ENCODE measurements at places on chromosomes 7 and 10.

- DNase-seq = peak; percentile 89
These were observed 89.8 kb upstream of the LRRTM3 start for GRCh38 chr10:66836057-66836456.

GRCh38 chr10:3056280-3057037 lies 10.9 kb upstream of the PFKP start:
- no peak for DNase-seq

GRCh38 chr10:37816290-37816689 lies 41.1 kb downstream of the ZNF248 start:
- no peak for DNase-seq

DNA sequence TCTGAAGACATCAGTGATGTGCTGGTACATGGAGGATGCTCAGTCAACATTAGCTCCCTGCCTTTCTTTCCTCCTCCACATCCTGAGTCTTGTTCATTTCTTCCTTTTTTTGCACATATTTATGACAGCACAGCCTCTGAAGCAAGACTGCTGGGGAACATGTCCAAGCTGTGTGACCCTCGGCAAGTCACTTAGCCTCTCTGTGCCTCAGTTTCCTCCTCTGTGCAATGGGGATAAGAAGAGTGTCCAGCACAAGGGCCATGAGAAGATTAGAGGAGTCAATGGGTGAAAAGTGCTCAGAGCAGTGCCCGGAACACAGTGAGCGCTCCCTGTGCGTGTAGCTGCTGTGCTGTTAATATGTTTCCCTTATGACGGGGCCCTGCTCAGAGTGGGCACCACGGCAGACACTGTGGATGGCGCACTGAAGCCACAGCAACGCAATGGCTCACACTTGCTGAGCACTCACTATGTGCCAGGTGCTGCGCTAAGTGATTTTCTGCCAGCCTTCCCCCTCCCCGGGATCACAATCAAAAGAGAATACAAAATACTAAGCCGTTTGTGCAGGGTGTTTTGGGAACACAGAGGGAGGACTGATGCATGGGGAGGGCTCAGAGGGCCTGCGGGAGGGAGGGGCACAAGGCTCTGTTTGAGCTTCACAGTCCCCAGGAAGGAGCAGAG lies 28.7 kb downstream of the ZCCHC24 start:
- DNase-seq = no peak

GRCh38 chr7:125375942-125376341 lies 446.3 kb upstream of the POT1 start:
- DNase-seq = no peak

DNA sequence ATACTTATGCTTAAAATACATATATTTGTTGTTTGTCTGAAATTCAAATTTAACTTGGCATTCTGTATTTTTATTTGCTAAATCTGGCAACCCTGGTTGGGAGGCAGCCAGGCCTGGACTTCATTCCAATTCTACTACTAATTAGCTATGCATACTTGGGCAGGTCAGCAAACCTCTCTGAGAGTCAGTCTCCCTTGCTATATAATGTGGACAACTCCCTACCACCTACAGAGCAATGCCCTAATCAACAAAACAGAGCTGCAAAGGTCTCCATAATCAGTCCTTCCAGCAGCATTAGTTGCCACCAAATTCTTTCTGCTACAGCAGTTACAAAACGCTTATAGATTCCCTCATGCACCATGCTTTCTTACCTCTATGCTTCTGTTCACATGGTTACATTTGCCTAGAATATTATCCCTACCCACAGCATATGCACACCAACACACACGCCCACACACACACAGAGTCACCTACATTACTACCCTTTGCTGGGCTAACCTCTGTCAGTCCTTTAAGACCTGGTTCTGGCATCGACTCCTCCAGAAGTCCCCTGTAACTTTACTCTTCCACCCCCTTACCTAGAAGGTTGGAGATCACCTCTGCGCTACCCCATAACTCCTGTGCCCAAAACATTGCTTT lies 188.7 kb downstream of the FGFR2 start:
- DNase-seq = no peak

DNA sequence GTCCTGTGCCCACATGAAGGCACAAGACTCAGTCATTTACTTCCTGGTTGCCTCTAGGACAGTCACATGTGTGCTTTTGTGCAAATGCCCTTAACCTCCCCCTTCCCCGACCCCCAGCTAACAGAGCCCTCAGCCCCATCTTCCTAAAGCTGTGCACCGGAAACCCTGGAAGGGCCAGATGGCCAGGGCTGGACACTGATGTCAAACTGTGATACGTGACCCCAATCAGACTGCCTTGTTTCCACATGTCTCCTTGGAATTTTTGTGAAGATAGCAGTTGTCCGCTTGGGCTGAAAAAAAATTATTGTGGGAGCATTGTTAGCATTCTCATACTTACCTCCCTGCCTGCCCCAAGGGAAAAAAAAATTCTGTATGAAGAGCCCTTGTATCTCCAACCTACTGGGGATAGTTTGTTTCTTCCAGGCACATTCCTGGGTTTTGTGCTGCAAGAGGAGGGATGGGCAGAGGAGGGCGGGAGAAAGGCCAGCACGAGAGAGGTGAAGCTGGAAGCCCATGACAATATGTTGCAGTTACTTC lies 17.0 kb upstream of the ADAM12 start:
- peak; percentile 52 for DNase-seq

DNA sequence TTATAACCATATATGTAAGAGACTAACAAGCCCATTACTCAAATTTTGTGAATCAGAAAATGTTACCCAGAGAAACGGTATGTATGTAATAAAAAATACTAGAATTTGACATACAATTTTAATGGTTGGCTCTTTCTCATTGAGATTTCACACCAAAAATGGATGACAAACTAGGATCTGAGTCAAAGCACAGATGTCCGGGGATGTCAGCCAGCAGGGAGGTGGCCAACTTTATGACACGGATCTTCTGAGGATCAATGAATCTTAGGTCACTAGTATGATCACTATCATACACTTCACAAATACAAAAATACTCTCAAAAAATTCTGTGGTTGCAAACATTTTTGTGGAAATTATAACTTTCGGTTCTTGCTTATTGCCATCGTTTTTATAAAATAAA lies 173.5 kb upstream of the NFE2L3 start:
- no peak for DNase-seq

- peak; percentile 94 for DNase-seq
These were observed 984 bp downstream of the SMURF1 start for GRCh38 chr7:99142727-99143520.

DNA sequence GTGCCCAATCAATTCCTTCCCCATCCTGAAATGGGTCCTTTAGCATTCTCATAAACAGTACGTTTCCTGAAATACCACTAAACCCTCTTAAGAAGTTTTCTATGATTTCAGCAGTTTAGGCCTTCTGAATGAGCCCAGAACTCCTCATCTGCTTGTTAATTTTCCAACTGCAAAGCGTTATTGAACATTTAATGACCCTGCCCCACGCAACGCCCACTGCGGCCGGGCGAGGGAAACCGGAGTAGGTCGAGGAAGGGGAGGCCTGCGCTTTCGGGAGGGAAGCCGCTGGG lies 608 bp upstream of the UBN2 start:
- no peak for DNase-seq

DNA sequence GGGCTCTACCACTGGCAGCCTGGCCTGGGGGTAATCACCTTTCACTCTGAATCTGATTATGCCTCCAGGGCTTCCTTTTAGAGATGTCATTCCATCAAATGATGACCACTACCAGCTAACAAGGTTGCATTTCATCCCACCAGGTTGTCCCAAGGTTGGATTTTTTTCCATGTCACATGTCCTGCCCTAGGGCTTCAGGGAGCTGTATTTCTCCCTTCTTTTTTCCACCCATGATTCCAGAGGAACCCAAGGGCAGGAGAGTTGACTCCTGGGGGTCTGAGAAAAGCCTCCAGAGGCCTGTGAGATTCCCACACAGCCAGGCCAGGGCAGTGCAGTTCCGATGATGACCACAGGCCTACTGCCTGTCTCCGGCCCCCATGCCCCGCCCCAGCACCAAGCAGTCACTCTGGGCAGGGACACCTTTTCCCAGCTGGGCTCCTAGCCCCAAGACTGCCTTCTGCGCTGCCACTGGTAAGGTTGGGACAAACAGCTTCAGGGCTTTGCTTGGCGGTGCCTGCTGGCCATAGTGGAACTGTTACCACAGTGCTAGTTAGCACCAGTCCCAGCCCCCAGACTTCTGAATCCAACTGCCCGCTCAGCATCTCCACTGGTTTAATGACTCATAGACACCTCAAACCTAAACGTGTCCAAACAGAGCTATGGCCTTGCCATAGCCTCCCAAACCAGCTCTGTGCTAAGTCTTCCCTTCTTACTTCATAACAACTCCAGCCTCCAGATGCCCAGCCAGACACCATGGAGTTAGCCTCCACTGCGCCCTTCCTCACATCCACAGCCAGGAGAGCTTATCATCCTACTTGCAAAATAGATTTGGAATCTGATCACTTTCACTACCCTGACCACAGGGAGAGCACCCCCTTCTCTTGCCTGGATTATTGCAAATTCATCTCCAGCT lies 133.7 kb downstream of the ARHGAP22 start:
- peak; percentile 31 for DNase-seq

DNA sequence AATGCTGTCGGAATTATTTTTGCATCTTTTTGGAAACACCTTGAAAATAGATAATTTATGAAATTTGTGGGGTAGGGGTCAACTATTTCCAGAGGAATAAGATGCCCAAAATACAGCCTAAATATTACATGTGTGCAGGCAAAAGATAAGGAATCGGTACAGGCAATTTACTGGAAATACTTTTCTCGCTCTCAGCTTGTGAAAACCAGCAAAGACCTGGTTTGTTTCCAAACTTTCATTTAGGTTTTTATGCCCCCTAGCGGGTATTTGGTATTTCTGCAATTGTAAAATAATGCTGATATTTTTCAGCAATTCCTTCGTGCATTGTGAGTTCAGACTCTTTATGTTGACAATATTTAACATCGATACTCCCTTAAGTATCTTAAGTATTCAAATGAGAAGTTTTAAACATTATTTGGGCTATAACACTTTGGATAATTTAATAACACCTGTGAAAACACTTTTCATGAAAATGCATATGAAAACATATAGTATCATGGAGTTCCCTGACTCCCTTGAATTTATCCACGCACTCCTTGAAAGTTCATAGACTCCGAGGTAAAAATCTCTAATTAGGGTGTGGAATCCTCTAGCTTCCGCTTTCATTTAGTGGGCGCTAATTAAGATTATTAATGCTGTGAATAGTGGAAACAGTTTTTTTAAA lies 132.4 kb downstream of the TSPAN12 start:
- peak; percentile 37 for DNase-seq
